ENCODE measurements at places on chromosomes 2 and 18.
A peak's percentile ranks its signal among the peaks of the same experiment; 100 is the strongest.

DNA sequence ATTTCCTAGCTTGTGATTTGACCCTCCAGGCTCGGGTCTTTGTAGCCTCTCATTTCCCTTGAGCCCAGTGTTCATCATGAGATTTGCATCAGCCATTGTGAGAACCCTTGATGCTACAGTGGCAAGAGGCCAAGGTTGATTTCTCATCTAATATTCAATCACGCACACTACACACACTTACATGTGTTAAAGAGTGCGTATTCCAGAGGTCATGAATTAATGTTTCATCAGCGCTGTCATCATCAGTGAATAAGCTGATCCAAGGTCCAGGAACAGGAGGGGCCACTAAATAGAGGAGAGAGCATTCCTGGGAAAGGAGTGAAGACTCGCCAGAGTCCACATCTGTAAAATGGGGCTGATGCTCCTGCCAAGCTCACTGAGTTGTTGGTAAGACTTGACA is 276.1 kb upstream of the SIX2 start:
- no peak for DNase-seq

GRCh38 chr18:22545066-22545760 is 127.5 kb upstream of the CTAGE1 start:
- DNase-seq = no peak

DNA sequence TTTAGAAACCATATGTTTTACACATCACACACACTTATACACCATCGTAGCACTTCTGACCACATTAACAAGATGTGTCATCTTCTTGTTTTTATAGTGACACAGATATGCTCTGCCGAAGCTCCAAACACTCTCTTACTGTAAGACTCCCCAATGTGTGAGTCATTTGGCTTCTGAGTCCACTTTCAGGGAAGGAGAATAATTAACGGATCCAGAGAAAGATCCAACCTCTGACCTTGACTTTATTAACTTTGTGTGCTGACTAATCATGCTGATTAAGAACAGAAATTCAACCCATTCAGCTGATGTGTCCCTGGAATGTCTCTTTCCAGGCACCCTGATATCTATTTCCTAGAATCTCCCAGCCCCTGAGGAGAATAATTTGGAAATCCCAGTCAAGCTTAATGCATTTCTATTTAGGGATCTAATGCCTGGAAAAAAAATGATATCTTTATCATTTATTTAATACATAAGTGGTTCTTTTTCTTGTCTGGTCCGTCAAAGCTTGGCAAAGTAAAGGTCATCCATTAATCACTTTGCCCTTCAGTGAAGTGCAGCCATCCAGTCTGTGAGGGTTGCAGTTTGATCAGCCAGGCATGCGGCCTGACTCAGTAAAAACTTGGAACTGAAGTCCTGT is 615.8 kb upstream of the SYT4 start:
- DNase-seq = no peak

GRCh38 chr18:43442571-43442970 is 165.3 kb upstream of the SYT4 start:
- no peak for DNase-seq

GRCh38 chr2:118153433-118153832 is 65.2 kb downstream of the INSIG2 start:
- no peak for DNase-seq

DNA sequence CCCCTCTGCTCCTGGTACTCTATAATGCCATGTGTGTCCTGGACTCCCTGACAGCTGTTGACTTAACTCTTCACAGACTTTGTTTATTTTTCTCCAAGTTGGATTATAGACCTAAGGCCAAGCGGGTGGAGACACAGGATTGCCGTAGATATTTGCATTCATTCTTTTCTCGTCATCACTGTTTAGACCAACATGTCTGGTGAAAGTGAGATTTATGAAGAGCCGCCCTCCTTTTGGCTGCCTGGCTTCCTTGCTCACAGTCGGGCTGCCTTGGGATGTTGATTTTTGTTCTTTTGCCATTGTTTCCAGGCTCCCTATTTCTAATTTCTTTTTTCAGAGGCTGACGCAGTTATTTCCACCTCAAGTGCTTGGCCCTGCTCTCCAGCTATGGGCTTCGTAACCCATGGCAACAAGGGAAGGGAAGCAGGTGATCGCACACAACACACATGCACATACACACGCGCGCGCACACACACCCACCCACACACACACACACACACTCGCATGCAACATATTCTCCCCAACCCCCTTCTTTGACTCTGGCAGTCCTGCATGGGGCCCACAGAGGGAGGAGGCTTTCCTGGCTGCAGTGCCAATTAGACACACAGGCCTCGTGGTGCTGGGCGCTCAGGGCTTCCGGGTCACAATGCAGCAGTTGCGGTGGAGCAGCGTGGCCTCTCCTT is 296.5 kb downstream of the MTX2 start:
- no peak for DNase-seq

DNA sequence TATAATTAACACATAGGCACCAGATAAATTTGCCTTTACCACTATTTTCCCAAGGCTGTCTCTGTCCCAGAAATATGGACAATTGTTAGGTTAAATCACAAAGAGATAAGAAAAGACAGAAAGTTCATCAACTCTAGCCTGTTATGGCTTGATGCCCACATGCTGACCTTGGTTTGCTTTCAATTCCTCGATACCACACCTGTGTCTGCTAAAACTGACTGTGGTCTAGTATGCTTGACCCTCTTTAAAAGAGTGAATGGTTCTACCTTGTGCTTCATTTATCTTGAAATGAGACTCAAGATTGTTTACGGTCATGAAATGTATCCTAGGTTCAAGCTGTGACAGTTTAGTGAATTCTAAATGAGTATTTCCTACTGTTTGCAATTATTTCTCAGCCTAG is 909.0 kb upstream of the LRRTM1 start:
- DNase-seq = no peak

- no peak for DNase-seq
Observed at GRCh38 chr2:156680266-156680665, 244.1 kb downstream of the GPD2 start.

GRCh38 chr18:38572554-38573111 is 1007.0 kb upstream of the CELF4 start:
- DNase-seq = no peak

DNA sequence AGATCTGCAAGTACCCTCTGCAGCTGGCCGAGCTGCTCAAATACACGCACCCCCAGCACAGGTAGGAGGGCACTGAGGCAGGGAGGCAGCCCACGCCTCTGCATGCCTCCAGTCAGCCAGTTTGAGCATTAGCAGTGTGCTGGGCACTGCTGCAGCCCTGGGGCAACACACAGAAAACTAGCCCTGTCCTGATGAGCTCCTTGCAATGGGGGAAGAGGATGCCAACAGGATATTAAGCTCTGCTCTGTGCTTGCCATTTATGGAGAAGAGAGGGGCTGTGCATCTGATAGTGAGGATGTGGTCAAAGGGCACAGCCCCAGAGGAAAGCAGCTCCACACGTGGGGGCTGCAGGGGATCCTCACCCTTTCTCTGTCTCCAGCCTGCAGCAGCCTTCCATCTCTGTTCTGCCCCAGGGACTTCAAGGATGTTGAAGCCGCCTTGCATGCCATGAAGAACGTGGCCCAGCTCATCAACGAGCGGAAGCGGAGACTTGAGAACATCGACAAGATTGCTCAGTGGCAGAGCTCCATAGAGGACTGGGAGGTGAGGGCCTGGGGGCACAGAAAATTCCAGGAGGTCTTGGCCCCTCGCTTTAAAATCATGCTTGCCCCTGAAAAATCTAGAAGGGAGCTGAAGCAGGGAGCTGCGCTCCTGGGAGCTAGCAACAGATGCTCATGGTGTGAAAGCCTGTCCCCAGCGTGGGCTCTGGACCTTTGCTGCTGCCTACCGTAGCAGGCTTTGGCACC is 51.7 kb downstream of the FAM168B start:
- no peak for DNase-seq

DNA sequence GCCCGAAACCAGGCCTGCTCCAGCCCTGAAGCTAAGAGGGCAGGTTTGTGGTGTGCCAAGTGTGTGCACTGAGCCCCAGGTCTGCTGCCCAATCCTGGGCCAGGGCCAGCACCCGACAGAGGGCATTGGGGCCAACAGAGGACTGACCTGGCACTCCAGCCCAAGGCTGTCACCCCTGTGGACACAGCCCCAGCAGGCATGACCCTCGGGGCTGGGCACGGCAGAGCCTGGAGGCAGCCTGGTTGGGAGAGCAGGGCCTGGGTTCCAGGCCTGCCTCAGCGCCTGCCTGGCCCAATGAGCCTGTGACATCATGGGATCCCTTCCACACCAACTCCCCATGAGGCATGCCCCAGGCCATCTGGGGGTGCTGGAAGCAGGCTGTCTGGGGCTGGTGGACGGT is 10.8 kb upstream of the SNED1 start:
- no peak for DNase-seq

DNA sequence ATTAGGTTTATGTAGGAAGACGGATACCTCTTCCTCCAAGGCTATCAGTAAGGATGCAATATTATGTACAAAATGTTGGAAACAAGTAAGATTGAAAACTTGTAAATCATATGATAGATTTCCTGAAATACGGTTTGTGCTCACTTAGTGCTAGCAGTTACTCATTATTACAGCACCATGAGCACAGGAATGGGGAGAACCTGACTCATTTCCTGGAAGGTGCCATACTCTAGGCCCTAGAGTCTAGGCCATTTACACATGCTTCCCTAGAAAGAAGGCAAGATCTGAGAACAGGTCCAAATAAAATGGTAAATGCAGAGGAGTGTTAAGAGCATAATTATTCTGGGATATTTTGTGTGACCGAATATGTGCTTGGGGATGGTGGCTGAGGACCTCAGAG is 467.7 kb upstream of the CELF4 start:
- no peak for DNase-seq

DNA sequence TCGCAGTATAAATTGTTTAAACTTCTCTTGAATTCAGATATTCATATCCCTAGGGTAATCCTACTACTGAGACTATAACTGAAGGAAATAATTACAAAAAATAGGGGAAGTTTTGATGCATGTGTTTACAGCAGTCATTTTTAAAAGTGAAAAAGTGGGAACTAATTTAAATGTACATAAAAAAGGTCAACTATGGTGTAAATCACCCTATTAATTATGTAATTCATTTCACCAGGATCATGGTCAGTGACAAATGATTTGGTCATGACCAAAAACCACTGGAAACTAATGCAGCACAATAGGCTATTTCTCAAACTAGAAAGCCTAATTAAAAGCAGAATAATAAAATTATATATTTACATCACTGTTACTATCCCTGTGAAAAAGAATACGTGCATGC is 5.0 kb upstream of the CNGA3 start:
- no peak for DNase-seq

- DNase-seq = no peak
Observed at GRCh38 chr18:66560094-66560493, 43.8 kb downstream of the CDH19 start.

- DNase-seq = no peak
Observed at GRCh38 chr2:189552334-189552990, 28.1 kb downstream of the SLC40A1 start.

- DNase-seq = no peak
Observed at GRCh38 chr2:15769676-15770547, 170.4 kb upstream of the MYCN start.

DNA sequence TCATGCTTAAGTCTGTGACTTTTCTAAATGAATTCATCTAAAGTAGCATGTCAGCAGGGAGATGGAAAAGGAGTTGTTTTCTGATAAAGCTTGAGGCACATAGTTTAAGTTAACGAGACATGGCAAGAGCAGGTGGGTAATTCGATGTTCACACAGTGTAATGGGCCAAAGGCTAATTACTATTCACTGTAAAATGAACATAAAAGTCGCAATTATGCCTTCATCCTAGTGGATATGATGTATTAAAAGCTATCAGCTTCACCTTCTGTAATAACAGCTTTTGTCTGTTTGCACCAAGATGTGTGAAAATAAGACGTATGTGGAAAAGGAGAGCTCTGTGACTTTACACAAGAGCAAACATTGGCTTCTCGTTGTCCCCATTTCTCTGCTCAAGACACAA is 94.2 kb upstream of the CDH20 start:
- no peak for DNase-seq

- no peak for DNase-seq
Observed at GRCh38 chr2:186641132-186641806, 51.4 kb downstream of the ITGAV start.

DNA sequence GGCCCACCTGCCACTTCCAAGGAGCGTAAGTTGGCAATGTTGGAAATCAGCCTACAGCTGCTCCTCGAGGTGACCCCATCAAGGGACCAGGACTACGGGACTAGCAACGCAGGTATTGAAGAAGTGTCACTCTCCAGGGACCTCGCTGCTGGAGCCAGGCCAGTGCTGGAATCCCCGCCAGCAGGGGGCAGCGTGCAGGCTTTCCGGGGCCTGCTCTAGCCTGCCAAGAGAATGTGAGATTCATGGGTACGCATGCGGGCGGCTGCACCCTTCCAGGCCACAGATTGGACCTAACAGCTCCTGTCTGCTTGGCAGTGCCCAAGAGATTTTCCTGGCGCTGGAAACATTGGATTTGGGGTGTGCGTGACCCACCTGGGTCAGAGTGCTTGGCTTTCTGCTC is 182.8 kb upstream of the RAB12 start:
- DNase-seq = peak; percentile 31

DNA sequence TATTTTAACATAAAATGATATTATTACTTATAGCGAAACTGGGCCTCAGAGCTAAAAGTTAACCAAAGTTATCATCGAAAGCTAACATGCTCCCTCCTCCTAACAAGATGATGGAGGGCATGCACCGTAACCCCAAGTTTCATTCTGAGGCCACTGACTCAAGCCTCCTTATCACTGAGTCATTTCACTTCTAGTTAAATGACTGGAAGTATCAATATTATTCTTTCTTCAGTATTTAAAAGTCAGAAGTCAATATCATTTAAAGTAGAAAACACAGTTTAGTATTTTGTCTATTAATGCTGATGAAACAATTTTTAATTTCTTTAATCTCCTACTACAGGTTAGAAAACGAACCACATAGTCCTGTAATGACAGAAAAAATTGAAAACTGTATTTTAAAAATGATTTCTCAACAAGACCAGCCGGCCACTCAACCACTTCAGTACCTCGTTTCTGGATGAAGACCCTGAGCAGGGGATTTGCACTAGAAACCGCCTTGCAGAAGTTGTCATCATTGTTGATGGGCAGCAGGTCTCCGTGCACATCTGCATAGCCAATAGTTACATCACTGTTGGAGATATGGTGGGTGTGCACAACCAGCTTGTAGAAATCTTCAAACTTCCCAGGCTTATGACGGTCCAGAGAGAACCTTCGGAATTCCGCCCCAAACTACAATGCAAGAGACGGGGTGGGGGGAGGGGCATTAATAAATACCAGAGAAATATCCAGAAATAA is 44.9 kb downstream of the PARD6G start:
- peak; percentile 30 for DNase-seq

GRCh38 chr2:181152226-181152625 is 171.8 kb downstream of the UBE2E3 start:
- DNase-seq = no peak

DNA sequence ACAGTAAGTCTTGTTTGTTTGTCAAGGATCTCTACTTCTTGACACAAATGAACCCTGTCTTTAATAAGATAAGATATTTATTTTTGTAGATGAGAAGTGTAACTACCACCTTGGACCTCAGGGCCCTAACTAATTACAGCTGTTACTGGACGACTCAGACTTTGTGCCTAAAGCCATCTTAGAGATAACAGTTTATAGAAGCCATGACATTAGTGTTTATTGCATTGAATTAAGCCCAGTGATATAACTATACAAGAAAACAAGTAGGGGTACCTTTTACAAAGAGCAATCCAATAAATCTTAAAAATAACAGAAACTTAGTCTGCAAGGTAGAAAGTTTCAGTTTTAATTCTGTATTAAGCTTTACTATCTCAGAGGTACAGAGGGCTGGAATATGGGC is 119.0 kb downstream of the HIBCH start:
- no peak for DNase-seq
